ENCODE measurements at places on chromosomes 2 and 18.

DNA sequence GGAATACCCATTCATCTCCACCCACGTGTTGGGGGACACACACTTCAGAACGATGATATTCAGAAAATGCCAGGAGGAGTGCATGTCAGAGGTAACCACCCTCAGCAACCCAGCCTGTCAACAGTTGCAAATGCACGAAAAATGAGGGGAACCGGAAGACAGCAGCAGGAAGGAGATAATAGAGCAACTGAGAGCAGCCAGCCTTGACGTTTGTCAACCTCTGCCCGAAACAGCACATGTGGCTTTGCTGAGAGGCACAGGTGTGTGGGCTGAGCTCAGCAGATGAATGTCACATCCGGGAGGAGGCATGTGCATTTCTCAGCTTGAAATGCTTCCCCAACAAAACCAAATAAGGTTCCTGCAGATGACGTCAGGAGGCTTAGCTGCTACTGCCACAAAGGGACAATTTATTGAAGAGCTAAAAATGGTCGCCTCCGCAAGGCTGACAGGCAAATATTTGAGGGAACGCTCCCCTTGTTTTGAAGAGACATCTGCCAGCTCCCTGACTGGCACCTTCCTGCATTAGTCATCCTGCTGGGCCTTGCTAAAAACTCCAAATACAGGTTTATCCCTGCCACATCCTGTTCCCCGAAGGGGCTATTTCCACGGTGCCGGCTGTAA lies 419.0 kb downstream of the NBAS start:
- no peak for DNase-seq

DNA sequence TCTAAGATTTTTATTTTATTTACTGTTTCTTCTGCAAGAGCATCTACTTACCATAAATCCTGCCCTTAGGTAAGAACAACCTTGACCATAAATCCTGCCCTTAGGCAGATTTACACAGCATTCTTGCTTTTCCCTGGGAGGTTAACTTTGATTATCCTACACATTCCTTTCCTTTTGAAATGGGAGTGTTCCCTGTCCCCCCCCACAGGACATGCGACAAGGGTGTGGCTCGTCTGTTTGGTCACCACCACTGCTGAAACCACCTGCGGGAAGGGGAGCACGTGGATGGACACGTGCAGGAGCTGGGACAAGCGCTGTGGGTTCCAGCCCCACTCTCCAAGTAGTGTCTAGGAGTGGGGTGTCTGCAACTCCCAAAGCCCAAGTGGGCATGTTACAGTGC lies 239.3 kb upstream of the SP5 start:
- no peak for DNase-seq

GRCh38 chr2:51301381-51301780 lies 269.4 kb upstream of the NRXN1 start:
- DNase-seq = no peak

GRCh38 chr2:62014102-62014501 lies 108.6 kb downstream of the COMMD1 start:
- peak; percentile 61 for DNase-seq

DNA sequence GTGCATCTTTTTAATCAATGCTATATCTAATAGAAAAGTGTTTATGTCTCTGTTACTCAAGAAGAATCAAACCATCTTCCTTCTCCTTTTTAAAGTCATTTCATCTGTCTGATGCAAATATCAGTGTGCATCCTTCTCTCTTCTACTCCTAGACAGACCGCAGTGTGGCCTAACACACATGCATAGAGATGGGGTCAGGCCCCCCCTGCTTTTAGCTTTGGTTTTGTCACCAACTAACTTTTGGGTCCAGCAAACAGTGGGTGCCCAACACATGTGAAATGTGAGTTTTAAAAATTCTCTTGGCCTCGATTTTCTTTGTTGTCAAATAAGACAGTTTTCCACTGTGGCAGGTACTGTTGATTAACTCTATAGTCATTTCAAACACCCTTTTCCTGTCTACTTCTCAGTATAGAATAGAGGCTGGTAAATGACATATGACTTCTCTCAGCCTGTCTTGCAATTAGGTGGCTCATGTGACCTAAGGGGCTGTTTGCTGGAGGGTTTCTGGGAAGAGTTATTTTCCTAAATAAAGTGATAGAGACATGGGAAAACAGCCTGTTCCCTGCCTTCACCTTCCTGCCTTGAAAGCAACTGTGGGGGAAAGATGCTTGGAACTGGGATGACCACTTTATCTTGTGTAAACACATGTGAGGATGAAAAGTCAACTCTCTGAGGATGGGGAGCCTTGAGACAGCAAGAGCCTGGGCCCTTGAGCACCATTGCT lies 65.7 kb upstream of the DARS1 start:
- DNase-seq = no peak

GRCh38 chr18:38654946-38655345 lies 1089.3 kb upstream of the CELF4 start:
- DNase-seq = no peak

GRCh38 chr2:205496370-205496769 lies 185.9 kb upstream of the NRP2 start:
- no peak for DNase-seq

- DNase-seq = no peak
Observed at GRCh38 chr18:45430041-45430440, 185.2 kb upstream of the SLC14A2 start.

DNA sequence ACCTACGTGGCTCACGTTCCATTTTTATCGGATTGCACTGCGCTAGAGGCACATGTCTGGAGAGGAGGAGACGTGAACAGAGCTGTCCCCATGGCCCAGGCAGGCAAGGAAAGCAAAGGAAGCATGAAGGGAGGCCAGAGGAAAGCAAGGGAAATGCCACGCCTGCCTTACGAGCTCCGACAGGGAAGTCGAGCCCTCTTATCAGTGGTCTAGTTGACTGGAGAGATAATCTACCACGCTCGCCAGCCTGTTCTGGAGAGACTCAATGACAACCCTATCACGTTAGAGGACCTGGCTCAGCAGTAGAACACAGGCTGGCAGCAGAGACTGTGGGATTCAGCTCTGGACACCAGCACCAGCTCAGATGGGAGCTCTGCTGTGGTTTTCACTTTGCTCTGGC lies 202.6 kb upstream of the ID2 start:
- no peak for DNase-seq

GRCh38 chr2:182655750-182656149 lies 60.3 kb upstream of the DNAJC10 start:
- no peak for DNase-seq
